ENCODE measurements at places on chromosomes 5 and 9.

DNA sequence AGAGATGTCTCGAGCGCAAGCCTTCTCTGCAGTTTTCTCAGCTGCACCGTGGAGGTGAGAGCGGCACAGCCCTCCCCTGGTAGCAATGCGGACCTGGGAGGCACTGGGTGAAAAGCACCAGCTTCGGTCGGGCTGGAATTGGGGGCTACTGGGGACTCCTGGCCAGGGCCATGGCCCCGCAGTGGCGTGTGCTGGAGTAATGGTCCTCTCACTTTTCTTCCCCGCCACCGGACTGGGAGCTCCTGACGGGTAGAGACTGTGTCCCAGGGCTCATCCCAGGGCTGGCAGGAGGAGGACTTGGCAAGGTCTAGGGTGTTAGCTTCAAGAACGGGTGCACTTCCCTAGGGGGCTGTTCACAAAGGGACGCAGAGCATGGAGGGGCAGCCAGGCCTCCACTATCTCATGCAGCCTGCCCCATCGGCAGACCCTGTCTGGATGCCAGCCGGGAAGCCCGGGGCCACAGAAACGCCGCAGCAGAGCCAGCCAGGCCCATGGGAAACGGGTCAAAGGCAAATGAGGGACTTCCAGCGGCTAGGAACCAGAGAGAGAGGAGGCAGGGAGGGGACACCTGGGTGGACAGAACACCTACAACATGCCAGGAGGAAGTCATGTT lies 92.6 kb upstream of the MVB12B start:
- no peak for DNase-seq

DNA sequence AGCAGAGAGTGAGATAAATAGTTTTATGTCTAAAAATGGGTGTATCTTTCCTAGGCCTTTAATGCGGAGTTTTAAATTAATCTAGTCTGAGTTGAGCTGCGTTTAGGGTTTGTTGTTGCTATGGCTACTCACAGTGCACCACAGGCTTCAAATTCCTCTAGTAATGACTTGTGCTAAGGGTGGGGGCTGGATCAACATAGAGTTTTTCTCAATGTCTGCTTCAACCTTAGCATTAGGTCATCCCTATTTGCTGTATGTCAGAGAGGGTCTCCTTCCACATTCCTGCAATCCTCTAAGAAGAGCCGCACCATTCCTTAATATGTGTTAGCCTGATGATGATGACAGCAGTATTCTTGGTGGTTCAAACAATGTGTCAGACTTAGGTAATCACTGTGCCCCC lies 465.6 kb upstream of the KIF2A start:
- no peak for DNase-seq

- no peak for DNase-seq
Measured at GRCh38 chr9:138101444-138102234, 224.1 kb downstream of the CACNA1B start.

GRCh38 chr5:90056911-90057705 lies 352.4 kb downstream of the CETN3 start:
- no peak for DNase-seq

- peak; percentile 64 for DNase-seq
Measured at GRCh38 chr5:134289509-134290113, 63.7 kb upstream of the PPP2CA start.

- DNase-seq, result no peak
Measured at GRCh38 chr9:108786322-108786721, 69.5 kb downstream of the ACTL7B start.

- no peak for DNase-seq
Measured at GRCh38 chr5:79171635-79172245, 60.1 kb downstream of the BHMT start.

GRCh38 chr9:30609713-30610112 lies 1774.7 kb upstream of the ACO1 start:
- no peak for DNase-seq

- no peak for DNase-seq
Measured at GRCh38 chr5:61449804-61450492, 117.9 kb downstream of the ZSWIM6 start.

DNA sequence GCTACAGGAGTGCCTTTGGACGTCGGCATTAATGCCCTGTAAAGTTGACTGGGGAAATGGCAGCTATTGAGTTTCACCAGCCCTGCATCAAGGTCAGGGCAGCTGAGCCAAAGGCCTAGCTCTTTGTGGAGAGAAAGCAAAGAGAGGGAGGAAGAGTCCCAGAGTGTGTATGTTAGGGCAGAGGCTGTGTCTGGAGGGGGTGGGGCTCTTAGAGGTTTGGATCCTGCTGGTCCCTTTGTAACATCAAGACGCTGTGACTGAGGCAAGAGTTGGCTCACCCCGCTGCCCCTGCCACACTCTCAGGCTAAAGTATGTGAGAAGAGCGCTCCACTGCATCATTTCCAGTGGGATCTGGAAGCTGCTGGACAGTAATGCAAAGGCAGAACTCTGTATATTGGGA lies 34.3 kb downstream of the TMOD1 start:
- no peak for DNase-seq

- no peak for DNase-seq
Measured at GRCh38 chr9:1271367-1271766, 221.2 kb downstream of the DMRT2 start.

- DNase-seq, result no peak
Measured at GRCh38 chr5:33231935-33232334, 208.8 kb upstream of the TARS1 start.

DNA sequence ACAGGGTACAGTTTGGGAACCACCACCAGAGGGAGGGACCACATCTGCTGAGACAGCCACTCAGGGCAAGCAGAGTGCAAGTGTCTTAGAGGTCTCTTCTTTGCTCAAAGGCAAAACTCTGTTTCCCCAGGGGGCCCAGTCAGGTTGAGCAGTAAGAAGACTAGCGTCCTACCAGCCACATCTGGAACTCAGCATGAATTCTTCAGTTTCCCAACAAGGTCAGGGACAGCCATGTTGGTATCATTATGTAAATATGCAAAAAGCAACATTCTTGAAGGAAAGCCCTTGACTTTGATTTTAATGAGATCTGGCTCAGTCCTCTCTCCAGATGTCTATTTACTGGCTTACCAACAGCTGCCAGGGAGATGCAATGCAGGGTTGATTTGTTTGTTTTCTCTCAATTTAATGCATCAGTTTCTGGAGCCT lies 46.7 kb downstream of the TGFBI start:
- no peak for DNase-seq

GRCh38 chr5:6889030-6889429 lies 175.8 kb downstream of the TENT4A start:
- DNase-seq, result no peak

GRCh38 chr5:168658394-168658793 lies 79.2 kb upstream of the PANK3 start:
- no peak for DNase-seq

DNA sequence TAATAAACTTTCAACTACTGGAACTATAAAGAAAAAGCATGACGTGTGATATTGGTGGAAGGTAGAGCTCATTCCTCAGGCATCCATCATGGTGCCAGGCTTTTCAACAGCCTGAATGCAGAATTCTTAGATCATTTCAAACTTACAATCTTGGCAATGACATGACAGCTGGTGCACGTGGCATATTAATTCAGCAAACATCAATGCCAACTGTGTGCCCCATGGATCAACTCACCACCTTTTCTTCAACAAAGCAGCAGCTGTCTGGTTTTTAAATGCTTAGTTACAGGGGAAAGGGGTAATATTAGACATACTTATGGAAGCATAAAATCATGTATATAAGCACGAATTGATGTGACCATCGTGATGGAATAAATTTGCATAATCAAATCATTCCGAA lies 56.0 kb upstream of the OR13F1 start:
- no peak for DNase-seq

GRCh38 chr5:143084407-143084806 lies 314.2 kb downstream of the ARHGAP26 start:
- no peak for DNase-seq

- no peak for DNase-seq
Measured at GRCh38 chr9:125355601-125356000, 94.0 kb downstream of the GAPVD1 start.

DNA sequence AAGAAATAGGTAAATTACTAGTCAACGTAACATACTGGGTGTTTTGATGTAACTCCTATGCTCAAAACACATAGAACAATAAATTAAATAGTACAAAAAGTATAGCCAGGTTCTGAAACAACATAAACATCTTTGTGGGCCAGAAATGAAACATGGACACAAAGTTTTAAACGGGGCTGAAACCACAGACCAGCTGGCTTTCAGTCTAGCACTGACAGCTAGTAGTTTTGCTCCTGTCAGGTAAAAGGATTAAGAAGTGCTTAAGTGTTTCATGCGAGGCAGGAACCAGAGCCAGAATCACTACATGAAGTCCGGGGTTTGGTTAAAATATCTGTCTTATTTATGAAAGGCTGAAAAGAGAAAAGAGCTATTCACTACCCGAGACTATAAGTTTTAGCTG lies 19.5 kb downstream of the DCAF10 start:
- no peak for DNase-seq

DNA sequence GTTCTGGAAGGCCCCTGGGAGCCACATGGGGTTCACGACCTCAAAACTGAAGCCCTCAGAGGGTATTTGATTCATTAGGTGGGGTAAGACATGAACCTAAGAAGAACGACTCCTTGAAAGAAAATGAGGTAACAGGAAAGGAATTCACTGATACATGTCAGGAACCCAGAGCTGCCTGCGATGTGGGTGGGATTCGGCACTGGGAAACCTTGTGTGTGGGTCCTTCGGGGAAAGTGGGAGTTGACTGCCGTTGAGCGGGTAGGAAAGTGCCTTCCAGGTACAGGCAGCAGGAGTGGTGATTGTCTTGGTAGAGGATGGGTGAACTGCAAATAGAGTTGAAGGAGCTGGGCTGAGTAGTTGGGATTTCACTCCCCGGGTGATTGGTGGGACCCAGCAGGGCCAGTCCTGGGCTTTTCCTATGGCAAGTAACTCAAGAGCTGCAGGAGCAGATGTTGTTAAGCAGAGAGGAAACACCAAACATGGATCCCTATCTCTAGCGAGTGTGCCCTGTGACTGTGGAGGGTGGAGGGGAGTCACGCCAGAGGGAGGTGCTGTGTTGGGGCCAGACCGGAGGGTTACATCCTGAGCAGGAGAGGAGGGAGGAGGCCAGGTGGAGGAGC lies 30.8 kb downstream of the ANKRD33B start:
- no peak for DNase-seq

- DNase-seq, result no peak
Measured at GRCh38 chr5:142478113-142478512, 153.3 kb upstream of the SPRY4 start.

DNA sequence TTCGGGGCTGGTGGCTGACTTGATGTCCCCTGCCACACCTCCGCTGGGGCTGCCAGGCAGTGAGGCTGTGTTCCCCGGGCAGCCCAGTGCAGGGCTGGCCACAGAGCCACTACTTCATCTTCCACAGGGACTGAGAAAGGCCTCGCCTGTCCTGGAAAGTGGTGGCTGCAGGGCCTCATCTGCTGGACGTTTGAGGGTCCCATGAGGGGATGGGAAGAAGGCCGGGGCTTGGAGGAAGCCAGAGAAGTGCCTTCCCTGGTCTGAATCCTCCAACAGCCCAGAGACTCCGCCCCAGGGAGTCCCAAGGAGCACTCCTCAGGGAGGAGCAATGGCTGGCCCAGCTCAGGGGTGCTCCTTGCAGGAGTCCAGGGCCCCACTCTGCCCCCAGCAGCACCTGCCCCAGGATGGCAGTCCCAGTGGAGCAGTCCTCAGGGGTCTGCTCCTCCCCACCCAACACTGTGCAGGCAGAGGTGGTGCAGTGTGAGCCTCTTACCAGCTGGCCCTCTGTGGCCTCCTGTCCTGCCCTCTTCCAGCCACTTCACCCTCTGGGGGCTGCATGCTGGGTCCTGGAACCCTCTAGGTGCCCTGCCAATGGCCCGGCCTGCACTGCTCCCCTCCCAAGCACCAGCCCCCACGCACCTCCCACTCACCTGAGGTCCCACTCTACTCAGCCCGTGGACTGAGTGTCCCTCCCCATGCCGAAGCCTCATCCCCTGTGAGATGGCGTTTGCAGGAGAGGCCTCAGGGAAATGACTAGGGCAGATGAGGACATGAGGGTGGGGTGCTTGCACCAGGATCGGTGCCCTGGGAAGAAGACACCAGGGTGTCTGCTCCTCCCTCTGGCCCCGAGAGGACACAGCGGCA lies 47.3 kb upstream of the COL5A1 start:
- DNase-seq, result no peak

DNA sequence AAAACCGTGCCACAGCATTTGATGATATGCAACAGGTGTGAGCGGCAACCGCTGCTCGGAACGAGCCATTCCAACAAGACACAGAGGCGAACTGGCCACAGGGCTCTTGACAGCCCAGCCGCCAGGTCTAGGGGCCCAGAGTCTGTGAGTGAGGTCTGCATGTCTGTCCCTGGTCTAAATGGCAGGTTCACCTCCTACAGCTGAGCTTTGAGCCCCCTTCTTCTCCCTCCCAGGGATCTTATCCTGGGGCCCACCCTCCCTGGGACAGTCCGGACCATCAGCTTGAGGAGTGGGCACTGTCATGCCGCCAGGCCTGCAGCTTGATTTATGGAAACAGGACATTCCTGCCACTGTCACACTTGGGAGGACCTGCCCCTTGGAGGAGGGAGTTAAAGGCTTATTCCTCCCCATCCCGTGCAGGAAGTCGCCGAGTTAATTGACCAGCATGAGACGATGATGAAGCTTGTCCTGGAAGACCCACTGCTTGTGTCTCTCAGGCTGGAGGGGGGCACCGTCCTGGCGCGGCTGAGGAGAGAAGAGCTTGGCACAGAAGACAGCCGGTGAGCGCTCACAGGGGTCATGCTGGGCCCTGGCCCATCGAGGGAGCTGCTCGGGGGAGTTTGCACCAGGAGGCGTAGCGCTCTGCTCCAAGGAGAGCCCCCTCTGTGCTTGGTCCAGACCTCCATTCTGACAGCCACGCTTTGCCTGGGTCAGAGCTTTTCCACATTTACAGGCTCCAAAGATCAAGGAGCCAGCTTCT lies 35.5 kb upstream of the LRRC14B start:
- no peak for DNase-seq

- no peak for DNase-seq
Measured at GRCh38 chr5:178301641-178302040, 69.0 kb upstream of the PHYKPL start.

GRCh38 chr9:79953908-79954307 lies 382.1 kb downstream of the TLE4 start:
- DNase-seq, result no peak

GRCh38 chr9:72220589-72220988 lies 71.3 kb downstream of the GDA start:
- DNase-seq, result no peak

DNA sequence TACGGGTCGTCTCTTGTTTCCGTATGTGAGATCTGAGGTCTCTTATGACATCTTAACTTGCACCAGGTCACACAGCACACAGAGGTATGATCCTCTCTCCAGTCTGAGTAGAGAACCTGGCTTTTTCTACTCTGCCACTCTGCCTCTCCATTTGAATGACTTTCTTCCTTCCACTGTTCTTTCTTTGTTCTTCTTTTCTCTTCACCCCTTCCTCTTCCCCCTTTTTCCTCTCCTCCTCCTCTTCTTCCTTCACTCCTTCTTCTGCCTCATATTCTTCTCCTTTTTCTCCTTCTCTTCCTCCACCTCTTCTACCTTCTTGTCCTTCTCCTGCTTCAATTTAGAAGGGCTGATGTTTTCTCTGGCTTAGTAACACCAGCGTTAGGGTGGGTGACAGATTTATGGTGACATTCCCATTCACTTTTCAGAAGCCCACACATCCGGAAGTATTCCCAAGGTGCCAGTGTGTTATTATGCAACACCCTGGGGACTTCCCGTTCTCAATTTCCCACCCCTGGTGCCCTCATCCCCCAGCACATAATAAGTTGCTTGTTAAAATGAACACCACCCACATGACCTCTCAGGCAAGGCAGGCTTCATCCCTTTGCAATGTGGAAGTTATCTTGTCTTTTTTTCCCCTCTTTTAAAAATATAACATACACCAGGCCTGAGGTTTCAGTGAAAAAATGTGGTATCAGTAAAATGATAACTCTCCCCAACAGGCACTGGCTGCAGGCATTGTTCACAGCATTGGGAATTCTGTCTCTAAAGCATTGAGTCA lies 122.0 kb downstream of the PAPPA start:
- DNase-seq, result no peak

Data from NAMALWA (cell line).